ENCODE measurements at places on chromosomes 3 and 15. TPM values are rescaled to one million over a fixed set of nuclear protein-coding genes. Genes with fewer than 3 reads are reported as not detected.

SCG3 gene
- not detected for total RNA-seq

FHIT gene
- 4.1 TPM for total RNA-seq

FGF12 gene
- total RNA-seq = not detected

GLDN gene
- 0.86 TPM for total RNA-seq

CCR8 gene
- not detected for total RNA-seq

EXD1 gene
- total RNA-seq = not detected

TP63 gene
- total RNA-seq = not detected
